ENCODE measurements at places on chromosomes 2 and 18.
A peak's percentile ranks its signal among the peaks of the same experiment; 100 is the strongest.

GRCh38 chr2:7676714-7677113 lies 759.5 kb downstream of the RNF144A start:
- DNase-seq = no peak

DNA sequence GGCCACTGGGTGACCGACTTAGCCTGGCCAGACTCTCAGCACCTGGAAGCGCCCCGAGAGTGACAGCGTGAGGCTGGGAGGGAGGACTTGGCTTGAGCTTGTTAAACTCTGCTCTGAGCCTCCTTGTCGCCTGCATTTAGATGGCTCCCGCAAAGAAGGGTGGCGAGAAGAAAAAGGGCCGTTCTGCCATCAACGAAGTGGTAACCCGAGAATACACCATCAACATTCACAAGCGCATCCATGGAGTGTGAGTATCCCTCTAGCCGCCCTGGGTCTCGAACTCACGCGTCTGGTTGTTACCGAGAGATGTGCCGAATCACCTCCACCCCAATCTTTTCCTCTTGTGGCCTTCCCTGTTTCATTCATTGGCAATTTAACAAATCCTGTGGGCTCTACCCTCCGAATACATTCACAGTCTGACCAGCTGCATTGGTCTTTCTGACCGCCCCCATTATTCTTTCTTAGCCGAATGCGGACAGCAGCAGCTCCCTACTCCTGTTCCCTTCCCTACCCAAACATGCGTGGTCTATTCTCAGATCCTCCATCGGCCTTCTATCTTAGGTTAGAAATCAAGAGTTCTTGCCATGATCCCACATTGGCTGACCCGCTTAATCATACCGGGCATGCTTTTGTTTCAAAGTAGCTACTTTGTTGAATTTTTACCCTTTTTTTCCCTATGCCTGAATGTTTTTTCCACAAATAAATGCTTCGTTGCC lies 631 bp downstream of the RPL31 start:
- no peak for DNase-seq

GRCh38 chr2:148875387-148876051 lies 492 bp downstream of the KIF5C start:
- peak; percentile 43 for DNase-seq

DNA sequence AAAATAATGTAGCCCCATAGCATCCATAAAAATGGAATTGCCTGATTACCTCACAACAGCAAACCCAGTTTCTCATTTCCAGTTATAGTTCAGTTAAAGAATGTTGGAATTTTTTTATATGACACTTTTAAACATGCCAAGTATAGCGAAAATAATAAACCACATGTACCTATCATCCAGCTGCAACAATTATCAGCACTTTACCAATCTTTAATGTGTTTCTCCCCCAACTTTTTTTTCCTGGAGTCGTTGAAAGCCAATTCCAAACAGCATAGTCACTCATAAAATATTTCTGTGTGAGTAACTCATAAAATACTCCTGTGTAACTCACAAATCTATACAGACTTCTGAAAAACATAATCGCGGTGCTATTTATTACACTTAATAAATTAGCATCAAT lies 38.1 kb downstream of the SMAD4 start:
- no peak for DNase-seq

GRCh38 chr2:32937602-32938448 lies 8.9 kb upstream of the LTBP1 start:
- no peak for DNase-seq

GRCh38 chr2:225773148-225773547 lies 373.6 kb downstream of the NYAP2 start:
- DNase-seq = no peak

DNA sequence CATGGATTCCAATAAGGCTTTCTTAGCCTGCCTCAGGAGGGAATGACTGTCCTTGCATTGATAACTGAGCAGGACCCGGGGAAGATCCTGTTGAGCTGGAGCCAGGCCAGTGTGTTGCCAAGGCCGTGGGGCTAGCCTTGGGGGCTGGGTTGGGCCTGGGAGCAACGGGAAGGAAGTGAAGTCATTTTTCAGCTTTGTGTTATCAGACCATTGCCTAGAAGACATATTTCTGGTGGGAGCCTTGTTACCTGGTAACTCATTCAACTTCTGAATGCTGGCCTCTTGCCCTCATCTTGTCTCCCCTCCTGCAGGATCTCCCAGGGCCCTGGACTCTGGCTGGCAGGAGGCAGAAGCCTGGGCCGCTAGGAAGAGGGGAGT lies 92.7 kb upstream of the MGAT5 start:
- DNase-seq = no peak

GRCh38 chr2:65465857-65466256 lies 33.5 kb upstream of the SPRED2 start:
- DNase-seq = no peak

- DNase-seq = no peak
These were observed 145.0 kb downstream of the HDAC4 start for GRCh38 chr2:239255628-239256349.

GRCh38 chr2:26769089-26769761 lies 5.1 kb downstream of the SLC35F6 start:
- DNase-seq = peak; percentile 52

DNA sequence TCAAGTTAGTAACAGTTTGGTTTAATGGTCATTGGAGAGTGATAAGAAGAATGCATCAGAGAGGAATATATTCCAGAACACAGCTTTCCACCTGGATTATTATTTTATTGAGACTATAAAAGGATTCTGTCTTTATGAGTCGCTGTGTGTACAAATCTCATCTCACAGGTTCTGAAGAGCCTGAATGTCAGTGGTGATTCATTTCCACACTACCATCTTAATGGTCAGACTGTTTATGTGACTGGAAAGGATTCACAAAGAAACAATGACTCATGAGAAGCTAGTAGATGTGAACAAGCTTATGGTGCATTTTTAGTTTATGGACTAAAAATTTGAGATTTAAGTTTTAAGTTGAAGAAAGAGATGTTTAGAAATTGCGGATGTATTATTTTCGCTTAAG lies 685.4 kb upstream of the NRXN1 start:
- DNase-seq = no peak

GRCh38 chr2:145715601-145716000 lies 1195.7 kb upstream of the ZEB2 start:
- DNase-seq = no peak

DNA sequence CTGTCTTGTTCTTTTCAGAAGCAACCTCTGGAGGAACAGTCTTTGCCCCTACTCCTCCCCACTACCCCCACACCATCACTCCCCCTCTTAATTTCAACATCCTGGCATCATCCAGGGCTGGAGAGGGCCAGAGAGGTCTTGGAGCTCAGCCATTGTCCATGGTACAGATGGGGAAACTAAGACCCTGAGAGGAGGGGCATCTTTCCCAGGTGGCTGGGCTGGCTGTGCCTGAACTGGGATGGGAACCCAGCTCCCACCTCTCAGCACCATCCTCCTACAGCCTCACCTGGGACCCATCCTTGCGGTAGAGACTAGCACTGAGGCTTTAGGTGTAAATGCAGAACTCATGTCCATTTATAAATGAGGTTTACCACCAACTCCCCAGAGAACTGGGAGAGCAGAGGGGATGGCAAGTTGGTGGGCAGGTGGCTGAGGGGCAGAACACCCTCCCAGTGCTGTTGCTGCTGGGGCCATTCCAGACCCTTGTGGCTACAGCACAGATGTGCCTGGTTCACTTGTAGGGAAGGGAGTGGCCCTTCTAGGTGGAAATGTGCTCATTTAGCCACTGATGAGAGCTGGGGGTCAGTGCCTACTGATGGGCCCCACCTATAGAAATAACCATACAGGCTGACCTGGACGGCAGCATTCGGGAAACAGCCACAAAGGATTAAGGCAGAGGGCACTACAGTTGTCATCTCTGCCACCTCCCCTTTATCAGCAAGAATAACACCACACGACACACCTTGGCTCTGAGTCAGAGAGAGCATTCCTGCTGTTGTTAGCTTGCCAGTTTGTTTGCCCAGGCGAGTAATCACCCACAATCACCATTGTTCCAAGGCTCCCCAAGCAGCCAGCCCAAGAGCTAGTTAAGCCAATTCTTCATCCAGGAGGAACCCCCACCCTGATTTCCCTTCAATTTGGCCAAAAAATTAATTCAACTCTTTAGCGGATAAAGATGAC lies 2.1 kb downstream of the MLPH start:
- DNase-seq = no peak

GRCh38 chr18:70390371-70391090 lies 101.7 kb downstream of the SOCS6 start:
- no peak for DNase-seq

DNA sequence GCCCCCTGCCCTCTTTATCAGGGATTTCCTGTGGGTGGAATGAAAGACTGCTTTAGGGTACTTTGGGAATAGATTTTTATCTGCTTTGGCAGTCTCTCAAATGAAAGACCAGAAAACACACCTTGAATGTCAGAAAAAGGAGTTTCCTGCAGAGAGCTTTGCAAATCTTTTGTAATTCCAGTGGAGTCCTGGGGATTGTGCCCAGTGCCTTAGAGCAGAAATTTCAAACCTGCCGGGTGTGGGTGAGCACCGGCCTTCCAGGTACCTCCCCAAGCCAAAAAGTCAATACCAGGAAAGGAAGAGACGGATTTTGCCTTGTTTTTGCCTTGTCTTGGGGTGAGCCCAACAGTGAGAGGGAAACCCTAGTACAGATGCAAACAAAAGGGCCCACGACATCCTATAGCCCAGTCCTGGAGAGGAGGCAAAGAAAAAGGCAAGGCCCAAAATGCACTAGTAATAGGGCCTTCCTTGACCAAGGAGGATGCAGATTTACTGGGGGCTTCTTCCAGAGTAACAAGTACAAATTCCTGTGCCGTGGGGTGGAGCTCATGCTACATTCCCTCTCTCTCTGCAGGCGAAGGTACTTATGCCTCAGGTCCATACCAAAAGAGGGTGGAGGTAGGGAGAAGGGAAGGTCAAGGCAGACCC lies 36.4 kb downstream of the FOXI3 start:
- DNase-seq = no peak

DNA sequence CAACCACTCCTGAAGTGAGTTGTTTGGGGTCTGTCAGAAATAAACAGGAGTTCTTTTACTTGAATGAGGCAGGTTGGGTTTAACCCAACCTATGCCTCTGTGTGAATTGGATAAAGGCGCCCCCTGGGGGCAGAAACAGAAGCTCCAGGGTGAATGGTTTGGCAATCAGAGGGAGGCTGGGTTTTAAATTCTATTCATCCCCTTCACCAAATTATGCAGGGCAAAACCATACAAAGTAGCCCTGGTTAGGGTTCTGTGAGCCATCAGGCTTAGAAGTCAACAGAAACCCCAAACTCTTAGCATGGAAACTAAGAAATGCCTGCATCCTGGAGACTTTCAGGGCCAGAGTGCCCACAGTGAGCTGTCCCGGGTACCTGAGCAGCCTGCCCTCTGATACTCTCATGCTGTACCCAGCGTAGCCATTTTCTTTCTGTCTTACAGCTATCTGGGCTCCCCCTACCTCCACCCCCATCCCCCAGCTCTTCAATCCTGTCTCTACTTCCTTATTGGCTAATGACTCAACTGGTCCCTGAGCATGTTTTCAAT lies 241.5 kb downstream of the ICOS start:
- peak; percentile 41 for DNase-seq

- no peak for DNase-seq
These were observed 8.2 kb downstream of the SPTBN1 start for GRCh38 chr2:54464341-54464740.

DNA sequence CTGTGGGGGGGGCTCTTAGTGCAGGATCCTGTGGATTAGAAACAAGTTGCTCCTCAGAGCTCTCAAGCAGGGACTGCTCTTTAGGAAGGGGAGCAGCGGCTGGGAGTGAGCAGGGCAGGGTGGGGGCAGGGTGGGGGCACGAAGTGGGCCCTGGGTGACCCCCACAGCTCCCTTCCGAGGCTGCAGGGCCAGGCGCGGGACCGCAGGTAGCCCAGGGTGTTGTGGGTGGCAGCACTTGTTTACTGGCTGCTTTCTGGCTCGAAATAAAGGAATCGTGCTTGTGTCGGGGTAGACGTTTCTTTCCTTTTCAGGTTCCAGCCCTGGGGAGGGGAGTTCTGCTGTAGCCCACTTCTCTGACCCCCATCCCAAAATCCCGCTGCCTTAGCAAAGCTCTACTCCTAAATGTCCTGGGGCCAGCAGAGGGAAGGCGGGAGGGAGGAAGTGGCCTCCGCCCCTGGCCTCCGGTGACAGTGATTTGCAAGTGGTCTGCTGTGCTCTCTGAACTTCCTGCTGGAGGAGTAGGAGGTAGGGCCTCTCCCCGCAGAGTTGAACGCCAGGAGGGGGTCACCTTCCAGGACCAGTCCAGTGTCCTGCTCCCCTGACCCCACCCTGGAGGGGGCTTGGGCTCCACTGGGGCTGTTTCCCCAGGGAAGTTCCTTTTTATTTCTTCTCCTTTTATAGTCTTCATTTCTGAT lies 8.3 kb downstream of the NEU4 start:
- peak; percentile 19 for DNase-seq

- DNase-seq = no peak
These were observed 9.6 kb upstream of the NT5C1B start for GRCh38 chr2:18598848-18599484.

DNA sequence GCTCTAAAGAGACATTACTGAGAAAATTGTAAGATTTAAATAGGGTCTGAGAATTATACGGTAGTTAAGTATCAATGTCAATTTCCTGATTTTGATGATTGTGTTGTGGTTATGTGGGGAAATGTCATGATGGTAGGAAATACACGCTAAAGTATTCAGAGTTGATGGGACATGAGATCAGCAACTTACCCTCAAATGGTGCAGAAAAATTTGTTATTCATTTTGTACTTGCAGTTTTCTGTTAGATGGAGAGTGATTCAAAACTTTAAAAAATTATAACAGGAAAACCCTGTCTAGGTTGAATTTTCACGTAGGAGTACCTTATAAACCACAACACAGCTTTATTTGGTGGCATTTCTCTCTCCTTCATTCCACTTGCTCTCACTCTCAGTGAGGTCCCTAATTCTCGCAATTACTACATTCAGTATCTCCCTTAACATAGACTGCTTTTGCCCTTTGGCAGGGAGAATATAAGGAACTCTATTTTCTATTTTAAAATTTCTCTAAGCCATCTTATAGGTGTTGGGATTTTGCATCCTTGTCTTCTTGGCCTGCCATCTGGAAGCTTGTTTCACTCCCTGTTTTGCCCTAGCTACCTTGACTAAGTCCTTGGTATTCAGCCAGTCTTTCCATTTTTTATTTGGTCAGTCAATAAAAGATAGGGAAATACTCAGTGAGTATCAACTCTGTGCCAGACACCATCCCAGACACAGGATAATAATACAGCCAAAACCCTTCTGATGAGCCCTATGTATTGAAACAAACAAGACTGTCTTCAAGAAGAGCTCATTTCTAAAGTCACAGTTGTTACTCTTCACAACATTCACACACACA lies 550.6 kb upstream of the ACVR2A start:
- DNase-seq = peak; percentile 17

- no peak for DNase-seq
These were observed 294.8 kb downstream of the ZEB2 start for GRCh38 chr2:144225076-144225475.
